ENCODE measurements at places on chromosomes 7 and 10.

DNA sequence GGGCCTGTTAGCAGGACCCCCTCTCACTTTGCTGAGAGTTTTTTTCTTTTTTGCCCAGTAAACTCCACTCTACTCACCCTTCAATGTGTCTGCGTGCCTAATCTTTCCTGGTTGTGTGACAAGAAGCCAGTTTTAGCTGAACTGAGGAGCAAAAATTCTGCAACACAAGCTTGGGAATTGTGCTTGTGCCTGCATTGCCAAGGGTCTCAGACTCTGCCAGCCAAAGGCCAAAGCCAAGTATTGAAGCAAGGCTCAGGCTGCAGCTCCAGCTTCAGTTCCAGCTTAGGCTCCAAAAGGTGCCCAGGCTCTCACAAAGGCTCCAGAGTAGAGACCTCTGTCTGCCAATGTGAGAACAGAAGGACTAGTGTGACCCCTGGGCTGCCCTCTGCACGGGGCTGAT lies 4.2 kb upstream of the CPA2 start:
- no peak for DNase-seq

DNA sequence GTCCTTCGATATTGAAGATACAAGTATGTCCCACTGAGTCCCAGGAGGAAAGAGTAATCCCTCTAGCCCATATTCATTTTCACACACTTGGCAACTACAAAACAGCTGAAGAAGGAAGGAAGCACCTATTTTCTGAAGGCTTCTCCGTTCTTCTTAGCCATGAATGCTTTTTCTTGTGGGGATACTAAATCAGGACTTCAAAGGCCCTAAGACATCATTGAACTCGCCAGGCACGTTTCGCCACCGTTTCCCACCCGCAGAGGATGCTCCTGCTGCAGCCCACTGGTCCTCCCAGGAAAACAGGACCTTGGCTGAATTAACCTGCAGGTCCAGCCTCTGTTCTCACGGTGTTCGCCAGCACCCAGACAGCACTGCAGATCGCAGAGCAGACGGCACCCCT lies 561.5 kb downstream of the DNAJB6 start:
- no peak for DNase-seq

GRCh38 chr10:101781984-101782810 lies 1.0 kb downstream of the NPM3 start:
- no peak for DNase-seq

- DNase-seq, result no peak
These were observed 339.5 kb downstream of the WDR37 start for GRCh38 chr10:1395481-1396296.

- no peak for DNase-seq
These were observed 426.0 kb downstream of the RPS24 start for GRCh38 chr10:78459639-78460037.

DNA sequence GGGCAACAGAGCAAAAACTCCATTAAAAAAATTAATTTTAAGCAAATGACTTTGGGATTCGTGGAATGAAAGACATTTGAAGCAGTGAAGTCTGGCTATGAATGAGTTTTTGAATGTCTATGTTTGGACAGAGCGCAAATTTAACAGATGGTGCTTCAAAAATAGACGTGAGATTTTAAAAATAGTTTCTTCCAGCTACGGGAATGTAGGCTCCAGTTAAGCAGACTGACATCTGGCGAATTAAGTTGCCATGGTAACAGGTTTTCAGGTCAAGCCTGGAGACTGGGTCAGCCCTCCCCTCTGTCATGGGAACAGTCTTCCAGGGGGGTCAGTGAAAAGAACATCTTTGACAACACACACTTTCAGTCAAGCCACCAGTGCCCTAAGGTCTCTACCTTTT lies 62.0 kb downstream of the MYOF start:
- DNase-seq, result no peak

GRCh38 chr10:102744374-102745051 lies 765 bp downstream of the WBP1L start:
- DNase-seq, result no peak

- no peak for DNase-seq
These were observed 71.7 kb downstream of the COBL start for GRCh38 chr7:51244885-51245284.

GRCh38 chr10:51083356-51083853 lies 9.1 kb downstream of the PRKG1 start:
- no peak for DNase-seq

DNA sequence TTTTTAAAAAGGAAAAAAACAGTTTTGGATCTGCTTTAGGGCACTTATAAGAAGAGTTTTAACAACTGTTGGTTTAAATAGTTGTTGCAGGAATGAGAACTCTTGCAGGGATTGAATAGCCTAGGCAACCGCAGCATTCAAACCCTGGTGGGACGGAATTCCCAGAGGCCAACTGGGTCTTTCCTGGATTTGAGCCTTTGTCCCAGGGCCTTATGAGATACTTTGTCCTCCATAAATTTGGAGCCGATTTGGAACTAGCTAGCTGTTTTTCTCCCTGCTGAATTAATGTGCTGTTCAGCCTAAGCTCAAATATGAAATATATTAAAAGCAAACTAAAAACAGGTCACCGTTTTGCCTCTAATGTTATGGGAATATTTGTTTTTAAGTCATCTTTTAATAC lies 109.6 kb downstream of the LRMDA start:
- DNase-seq, result no peak

- no peak for DNase-seq
These were observed 184.4 kb downstream of the MACC1 start for GRCh38 chr7:20032741-20033140.

GRCh38 chr7:142886866-142887265 lies 1.3 kb upstream of the TRPV6 start:
- DNase-seq, result peak; percentile 43

- DNase-seq, result no peak
These were observed 648 bp downstream of the HUS1 start for GRCh38 chr7:47978790-47979144.

DNA sequence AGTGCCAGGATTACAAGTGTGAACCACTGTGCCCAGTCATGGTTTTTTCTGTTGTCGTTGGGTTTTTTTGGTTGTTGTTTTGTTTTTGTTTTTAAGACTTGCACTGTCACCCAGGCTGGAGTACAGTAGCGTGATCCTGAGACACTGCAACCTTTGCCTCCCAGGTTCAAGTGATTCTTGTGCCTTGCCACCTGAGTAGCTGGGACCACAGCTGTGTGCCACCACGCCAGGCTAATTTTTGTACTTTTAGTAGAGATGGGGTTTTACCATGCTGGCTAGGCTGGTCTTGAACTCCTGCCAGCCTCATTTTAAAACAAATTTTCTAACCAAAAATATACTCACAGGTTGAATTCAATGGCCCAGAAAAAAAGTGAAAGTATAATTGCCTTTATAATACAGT lies 174.1 kb downstream of the AHR start:
- no peak for DNase-seq

- peak; percentile 66 for DNase-seq
These were observed 52.3 kb upstream of the DGKI start for GRCh38 chr7:137898839-137899721.

DNA sequence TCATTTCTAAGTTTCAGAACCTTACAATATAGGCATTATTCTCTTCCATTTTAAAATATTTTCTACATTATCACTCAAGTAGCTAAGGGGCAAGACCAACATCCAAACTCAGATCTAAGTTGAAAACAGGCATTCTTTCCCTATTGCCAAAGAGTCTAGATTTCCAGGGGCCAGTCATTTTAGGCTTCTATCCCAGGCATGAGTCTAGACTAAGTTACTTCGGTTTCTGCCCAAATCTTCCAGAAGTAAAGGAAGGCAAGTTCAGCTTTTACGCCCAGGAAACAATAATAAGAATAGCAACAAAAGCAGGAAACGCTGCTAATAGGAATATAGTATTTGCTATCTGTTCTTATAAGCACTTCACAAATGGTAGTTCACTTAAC lies 189.9 kb downstream of the DGKI start:
- no peak for DNase-seq

- DNase-seq, result no peak
These were observed 124.3 kb downstream of the CUX1 start for GRCh38 chr7:101941481-101942383.

DNA sequence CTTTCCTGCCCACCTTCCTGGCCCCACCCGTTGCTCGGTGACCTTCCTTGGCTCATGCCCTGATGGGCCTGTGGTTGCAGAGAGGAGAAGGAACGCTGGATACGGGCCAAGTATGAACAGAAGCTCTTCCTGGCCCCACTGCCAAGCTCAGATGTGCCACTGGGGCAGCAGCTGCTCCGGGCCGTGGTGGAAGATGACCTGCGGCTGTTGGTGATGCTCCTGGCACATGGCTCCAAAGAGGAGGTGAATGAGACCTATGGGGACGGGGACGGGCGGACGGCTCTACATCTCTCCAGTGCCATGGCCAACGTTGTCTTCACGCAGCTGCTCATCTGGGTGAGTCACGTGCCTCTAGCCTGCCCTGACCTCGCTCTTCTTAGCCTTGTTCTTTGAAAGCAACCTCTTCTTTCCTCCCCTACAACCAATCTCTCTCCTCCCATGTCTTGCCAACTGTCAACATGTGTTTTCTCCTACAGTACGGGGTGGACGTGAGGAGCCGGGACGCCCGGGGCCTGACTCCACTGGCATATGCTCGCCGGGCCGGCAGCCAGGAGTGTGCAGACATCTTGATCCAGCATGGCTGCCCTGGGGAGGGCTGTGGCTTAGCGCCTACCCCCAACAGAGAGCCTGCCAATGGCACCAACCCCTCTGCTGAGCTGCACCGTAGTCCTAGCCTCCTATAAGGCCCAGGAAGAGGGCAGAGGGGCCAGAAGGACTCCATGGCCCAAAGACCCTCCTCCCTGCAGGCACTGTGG lies 24.1 kb downstream of the GBX1 start:
- DNase-seq, result no peak

DNA sequence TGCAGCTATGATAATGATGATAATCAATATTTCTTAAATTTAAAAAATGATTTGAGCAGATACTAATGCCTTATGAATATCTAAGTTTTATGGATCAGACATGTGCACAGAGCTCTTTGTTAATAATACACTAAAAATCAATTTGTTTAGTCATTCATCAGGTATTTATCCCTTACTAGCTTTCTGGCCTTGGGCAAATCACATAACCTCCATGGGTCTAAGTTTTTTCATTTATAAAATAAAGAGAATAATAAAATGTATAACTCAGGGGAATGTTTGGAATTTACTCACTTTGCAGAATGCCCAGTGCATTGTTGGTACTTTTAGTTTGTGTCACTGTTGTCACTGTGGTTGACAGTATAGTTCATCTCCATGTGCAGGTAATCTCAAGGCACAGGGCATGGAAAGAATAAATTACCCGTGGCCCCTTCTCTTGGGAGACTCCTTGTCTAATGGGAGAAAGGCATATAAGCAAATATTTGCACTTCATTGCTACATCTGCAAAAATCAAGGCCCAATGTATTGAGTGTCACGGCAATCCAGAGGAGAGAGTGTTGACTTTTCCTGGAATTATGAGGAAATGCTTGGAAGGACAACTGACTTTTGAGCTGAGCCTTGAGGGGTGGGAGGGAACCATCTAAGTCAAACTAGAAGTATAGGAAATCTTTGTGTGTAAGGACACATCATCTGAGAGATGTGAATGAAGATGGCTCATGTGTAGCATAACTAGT lies 64.7 kb upstream of the CTTNBP2 start:
- no peak for DNase-seq

GRCh38 chr7:122155566-122155965 lies 11.5 kb upstream of the AASS start:
- DNase-seq, result no peak

DNA sequence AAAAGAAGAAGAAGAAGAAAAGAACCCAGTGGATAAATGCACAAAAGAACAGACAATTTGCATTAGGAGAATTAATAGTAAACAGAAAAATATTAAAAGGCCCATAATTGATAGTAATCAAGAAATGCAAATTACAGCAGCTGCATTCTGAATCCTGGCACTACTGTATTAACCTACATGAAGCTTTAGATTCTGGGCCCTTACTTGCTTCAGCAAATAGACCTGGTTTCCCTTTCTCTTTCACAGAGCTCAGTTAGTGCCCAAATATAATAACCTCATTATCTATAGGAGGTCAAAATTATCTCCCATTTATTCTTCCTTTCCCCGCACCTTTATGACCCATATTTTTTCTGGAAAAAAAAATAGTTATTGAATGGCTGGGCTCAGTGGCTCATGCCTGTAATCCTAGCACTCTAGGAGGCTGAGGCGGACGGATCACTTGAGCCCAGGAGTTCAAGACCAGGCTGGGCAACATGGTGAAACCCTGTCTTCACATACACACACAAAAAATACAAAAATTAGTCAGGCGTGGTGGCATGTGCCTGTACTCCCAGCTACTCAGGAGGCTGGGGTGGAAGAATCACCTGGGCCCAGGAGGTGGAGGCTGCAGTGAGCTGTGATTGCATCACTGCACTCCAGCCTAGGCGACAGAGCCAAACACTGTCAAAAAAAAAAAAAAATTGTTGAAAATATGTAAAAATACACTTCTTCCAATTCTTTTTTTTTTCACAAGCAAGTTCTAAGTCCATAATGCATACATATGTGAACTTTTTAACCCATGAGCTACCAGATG lies 36.0 kb upstream of the PIK3AP1 start:
- DNase-seq, result no peak

GRCh38 chr10:15843695-15844094 lies 16.6 kb downstream of the MINDY3 start:
- DNase-seq, result no peak

GRCh38 chr7:84232646-84233045 lies 38.1 kb upstream of the SEMA3A start:
- DNase-seq, result no peak

DNA sequence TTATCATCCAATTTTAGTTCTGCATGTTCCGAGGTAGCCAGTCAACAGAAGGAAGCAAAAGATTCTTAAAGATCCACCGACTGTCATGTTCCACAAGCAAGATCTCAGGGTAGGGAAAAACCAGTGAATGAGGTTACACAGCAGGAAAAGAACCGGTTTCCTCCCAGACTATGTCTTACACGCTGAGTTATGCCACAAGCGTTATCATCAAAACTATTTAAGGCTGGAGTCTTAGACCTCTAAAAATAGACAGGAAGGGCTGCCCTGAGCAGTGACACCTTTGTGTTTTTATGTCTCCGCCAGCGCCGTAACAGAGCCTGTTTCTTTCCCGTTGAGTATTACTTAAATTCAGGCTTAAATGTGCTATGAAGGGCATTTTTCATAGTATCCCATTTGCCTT lies 48.3 kb downstream of the PROSER2 start:
- peak; percentile 30 for DNase-seq

- DNase-seq, result peak; percentile 85
These were observed 42.9 kb upstream of the BHLHA15 start for GRCh38 chr7:98168181-98168903.

- DNase-seq, result no peak
These were observed 779 bp downstream of the IFIT2 start for GRCh38 chr10:89302625-89303024.

- DNase-seq, result no peak
These were observed 10.8 kb upstream of the GPNMB start for GRCh38 chr7:23235813-23236221.

Data from CD8-positive, alpha-beta T cell (primary cell).